ENCODE measurements at places on chromosomes 12 and 14.

- no peak for DNase-seq
These were observed 21.7 kb downstream of the LIMA1 start for GRCh38 chr12:50261654-50262053.

DNA sequence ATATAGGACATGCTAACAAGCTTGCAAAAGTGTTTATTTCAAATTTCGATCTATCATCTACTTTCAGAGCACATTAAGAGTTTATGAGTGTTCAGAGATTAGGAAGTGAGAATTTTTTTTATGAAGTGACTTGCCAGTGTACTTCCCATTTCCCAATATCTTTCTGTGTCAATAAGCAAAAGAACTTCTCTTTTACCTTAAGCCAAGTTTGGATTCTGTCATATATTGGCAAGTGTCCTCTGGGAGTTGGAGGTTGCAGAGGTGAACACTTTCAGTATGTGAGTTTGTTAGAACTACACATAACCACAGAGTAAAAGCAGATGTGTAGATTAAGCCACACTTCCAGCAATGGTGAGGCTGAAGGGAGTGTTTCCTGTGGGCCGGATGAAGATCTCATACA, 16.6 kb upstream of the KLRF1 start:
- DNase-seq = no peak

DNA sequence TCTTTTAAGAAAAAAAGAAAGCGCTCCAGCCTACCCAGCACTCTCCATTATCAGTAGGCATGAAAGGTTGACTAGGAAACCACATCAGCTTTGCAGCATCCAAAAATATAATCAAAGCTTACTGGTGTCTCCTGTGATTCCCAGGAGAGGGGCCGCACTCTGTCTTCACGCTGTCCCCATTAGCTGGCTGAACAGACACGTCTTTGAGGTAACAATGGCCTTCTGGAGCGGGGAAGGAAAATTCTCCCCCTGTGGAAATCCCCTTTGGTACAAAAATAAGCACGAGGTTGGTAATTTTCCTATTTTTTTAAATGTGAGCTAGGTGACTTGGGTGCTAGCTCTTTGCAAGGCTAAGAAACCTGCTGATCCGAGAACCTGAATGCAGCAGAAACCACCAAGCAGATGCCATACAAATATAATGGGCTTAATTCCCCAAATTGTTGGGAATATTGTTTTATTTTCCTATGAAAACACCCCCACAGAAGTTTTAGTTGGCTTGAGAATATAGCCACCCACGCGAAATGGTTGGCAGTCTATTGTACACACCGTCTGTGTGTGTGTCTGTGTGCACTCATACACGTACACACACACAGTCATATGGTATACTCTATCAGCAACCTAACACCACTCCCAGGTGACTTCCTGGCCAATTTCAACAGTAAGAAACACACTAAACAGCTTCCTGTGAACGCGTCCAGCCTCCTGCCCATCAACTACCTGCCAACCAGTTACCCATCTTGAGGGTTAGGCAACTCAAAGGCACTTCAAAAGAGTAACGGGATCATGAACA, 71.2 kb downstream of the KSR2 start:
- DNase-seq = no peak

GRCh38 chr12:124032265-124032886, 59.4 kb downstream of the ZNF664 start:
- peak; percentile 44 for DNase-seq

GRCh38 chr12:43308776-43309175, 243.2 kb downstream of the ADAMTS20 start:
- DNase-seq = no peak

- DNase-seq = peak; percentile 34
These were observed 17.8 kb downstream of the E2F7 start for GRCh38 chr12:77047341-77048109.

GRCh38 chr14:67704484-67705089, 2.9 kb downstream of the RDH12 start:
- DNase-seq = peak; percentile 93

DNA sequence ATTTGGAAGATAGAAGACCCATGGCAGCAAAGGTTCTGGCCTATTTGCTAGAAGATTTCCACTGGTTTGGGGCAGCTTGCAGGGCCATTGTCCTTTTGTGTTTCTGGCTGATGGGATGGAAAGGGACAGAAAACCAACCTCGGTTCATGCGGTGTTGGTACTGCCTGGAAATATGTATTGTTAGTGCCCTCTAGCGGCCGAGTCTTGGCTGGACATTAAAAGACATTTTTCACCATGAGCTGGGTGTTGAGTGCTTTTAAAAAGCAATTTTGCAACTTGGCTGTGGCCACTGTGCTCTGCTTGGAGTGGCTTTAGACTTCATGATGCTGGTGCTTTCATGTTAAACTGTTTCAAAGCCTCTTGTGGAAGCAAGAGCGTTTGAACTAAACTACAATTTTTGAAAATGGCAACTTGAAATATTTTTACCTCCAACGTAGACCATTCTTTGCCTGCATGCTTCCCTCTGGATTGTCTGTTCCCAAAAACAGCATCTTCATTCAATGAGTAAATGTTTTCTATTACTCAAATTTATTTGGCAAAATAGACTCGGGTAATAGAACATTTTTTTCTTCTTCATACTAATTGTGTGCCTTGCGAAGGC, 102.7 kb upstream of the TBX5 start:
- peak; percentile 40 for DNase-seq

DNA sequence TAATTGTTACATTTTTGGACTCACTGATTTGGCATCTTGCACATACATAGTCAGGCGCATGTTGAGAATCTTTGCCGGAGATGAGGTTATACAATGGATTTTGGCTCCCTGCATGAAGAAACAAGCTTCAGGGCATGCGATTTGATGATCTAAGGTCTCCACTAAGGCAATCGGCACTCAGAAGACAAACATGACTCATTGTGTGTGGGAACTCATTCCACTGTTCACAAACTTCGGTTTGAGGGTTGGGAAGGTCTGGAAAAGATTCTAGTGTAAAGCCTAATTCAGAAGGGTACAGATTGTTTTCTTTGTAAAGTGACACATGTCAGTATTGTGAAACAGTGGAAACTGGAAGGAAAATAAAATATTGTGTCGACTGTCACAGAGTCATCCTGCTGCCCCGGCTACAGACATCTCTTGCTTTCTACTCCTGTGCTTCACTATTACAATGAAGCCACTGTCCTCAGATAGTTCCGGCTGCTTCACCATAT, 192.6 kb upstream of the HMGA2 start:
- DNase-seq = peak; percentile 99

- no peak for DNase-seq
These were observed 15.4 kb downstream of the ISCA2 start for GRCh38 chr14:74508844-74509428.

- no peak for DNase-seq
These were observed 393.0 kb downstream of the FSCB start for GRCh38 chr14:44113769-44114730.

GRCh38 chr12:131681257-131681620, 29.7 kb upstream of the SFSWAP start:
- DNase-seq = no peak

GRCh38 chr14:24943024-24943423, 106.9 kb downstream of the STXBP6 start:
- no peak for DNase-seq

- peak; percentile 51 for DNase-seq
These were observed 9.7 kb upstream of the UBC start for GRCh38 chr12:124923905-124924734.

DNA sequence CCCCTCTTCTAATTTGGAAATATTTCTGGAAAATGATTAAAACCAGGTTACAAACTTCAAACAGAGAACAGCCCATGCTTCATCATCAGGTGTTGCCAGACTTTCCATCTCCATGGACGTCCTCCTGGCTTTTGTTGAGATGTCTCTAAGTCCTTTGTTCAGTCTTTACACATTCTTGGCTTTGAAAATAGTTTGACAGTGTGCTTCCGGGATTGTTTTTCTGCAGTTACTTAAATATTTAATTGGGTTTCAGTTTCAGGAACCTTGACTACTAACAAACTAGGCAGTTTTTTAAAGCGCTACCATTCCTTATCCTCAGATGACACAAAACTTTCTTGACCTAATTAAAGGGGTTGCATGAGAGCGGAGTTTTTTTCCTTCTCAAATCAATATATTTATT, 47.8 kb downstream of the GOLGA5 start:
- DNase-seq = no peak

DNA sequence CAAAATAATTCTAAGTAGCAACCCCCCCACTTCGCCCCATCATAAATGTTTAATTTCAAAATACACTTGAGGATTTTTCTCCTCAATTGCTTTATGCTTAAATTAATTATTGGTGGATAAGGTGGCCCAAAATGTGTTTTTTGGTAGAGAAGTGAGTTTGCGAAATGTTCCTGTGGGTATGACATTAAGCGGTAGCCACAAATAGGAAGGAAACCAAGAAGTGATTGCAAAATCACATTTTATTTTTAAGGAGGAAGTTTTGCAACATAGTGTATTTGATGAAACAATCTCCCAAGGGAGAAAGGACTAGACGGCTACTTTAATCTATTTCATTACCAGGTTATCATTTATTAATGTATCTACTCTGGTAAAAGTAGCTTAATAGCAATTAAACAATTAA, 25.5 kb downstream of the SLC25A3 start:
- no peak for DNase-seq

- DNase-seq = no peak
These were observed 151.6 kb upstream of the SYT1 start for GRCh38 chr12:78712834-78713481.

DNA sequence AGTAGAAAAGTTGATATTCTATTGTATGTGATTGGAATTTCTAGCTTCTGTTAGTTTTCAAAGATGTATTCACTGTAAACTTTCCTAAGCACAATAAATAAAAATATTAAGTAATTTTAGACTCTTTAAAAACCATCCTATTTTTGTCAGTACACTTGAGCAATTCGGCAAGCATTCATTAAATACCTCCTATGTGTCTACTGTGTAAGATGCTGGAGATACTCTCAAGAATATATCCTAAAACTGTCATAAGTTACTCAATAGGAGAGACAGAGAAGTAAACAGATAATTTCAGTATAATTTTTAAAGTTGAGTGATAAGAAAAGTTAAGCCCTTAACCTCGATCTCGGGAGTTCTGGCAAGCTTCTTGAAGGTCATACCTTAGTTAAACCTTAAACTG, 46.1 kb downstream of the FANCM start:
- DNase-seq = no peak

DNA sequence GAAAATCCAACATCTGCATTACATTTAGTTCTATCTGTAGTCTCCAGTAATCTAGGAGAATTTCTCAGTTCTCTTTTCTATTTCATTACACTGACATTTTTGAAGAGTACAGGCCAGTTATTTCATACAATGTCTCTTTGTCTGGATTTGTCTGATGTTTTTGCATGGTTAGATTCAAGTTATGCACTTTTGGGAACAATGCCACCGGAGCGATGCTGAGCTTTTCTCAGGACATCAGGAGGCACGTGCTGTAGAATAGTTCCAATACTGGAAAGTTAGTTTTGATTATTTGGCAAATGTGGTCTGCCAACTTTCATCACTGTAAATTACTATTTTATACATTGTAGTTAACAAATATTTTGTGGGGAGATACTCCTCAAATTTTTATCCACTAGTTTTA, 43.1 kb downstream of the ALDH1L2 start:
- DNase-seq = peak; percentile 77

DNA sequence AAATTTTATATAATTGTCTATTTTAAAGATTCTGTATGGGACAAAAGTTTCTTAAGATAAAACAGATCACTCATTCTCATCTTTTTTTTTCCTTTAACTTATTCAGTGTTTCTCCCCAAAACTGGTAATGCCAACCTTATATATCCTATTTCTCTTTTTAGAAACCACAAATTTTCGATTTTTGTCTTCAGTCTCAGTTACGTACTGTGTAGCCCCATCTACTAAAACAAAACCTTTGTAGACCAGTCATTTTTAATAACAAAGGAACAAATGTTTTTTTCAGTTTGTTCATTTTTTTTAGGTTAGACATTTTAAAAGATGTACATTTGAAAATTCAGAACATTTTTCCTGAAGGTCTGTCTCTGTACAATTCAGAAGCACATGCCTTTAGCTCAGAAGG, 18.2 kb downstream of the PNMA1 start:
- no peak for DNase-seq

DNA sequence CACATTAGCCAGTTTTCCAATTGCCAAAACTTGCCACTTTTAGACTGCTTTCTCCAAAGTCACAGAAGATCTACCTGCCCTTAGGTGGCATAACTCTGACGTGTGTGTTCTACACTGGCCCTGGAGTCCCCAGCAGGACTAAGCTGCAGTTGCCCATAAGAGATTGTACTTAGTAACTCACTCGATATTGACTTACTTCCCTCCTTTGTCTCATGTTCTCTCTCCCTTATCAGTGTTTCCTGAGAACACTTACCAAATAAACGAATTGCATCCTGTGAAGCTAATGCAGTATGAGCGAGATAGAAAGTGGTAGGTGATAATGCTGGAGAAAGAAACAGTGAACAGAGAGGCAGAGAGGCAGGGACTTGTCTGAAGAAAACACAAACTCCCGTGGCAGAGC, 117.2 kb downstream of the NUAK1 start:
- no peak for DNase-seq

DNA sequence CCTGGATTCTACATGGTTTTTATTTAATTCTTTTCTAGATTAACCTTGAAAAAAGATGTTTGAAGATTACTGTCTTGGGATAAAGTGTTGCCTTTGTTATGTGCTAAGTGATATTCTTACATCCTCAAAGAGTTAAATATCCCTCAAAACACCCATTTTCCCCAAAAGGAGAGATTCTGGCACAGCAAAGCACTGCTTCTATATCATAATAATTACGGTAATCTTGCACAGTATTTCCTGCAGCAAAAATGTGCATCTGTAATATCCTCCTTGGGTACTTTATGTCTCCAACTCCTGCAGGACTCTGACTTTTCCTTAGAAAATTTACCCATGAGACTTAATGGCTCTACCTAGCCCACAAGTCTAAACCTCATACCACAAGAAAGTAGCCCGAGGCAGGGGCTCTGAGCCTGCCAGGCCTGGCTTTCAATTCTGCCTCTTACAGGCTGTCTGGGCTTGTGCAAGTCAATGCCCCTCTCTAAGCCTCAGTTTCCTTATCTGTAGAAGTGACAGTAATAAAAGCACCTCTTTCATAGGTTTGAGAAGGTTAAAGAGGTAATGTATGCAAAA, 45.8 kb downstream of the SVOP start:
- no peak for DNase-seq

DNA sequence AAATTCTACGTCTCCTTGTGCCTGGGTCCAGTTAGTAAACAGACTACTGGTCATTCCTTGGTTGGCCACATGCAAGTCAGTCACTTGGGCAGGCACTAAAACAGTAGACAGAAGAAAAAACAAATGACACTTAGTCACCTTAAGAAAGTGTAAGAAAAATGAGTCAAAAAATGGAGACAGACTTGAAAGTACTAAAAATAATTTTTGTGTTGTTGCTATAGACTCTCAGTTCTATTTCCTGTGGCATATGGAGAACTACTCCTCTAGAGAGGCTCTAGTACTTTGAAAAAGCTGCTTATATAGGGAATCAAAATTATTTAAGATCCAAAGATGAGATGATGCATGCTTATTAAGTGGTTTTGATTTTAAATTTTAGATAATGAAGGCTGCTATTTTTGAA, 56.0 kb downstream of the PTPRB start:
- DNase-seq = no peak

GRCh38 chr14:90387206-90387760, 9.5 kb upstream of the CALM1 start:
- DNase-seq = no peak

GRCh38 chr12:40525054-40525453, 167.2 kb upstream of the CNTN1 start:
- DNase-seq = no peak
